COR-L47 (cell line): ENCODE measurements at places on chromosomes 12 and 14.

DNA sequence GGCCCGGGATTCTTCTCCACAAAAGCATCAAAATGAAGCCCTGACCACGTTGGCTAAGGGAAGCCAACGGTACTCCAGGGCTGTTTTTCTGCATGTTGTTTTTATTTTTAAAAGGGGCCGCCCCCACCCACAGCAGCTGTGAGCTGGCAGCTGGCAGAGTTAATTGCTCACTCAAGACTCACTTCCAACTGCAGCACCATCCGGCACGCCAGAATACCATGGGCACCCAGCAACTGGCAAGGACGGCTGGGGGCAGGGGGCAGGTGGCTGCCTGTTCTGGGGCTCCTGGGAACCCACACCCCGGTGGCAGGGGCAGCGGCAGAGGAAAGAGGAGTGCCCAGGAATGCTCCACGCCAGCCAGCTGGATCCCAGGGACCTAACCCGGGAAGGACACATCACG, 44.3 kb downstream of the NCOR2 start:
- peak; percentile 72 for DNase-seq

DNA sequence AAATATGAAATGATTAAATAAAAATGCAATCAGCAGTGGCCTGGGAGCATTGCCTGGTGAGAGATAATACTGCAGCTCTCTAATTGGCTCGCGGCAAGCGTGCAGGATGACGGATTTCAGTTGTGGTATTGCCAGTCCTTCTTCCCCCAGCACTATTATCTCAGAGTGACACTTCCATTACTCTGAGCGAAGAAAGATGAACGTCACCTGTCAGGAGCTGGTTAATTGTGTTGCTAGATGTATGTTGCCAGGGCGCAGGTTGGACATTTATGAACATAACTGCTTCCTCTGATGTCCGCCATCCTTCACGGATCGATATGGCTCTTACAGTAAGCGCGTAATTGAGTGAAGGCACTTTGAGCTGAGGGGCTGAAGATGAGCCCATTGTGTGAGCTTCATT, 374.9 kb downstream of the PDZRN4 start:
- no peak for DNase-seq

- DNase-seq: no peak
Observed at GRCh38 chr12:34595749-34596733, 573.7 kb downstream of the ALG10 start.

GRCh38 chr14:85079842-85080730, 449.9 kb upstream of the FLRT2 start:
- no peak for DNase-seq

- DNase-seq: no peak
Observed at GRCh38 chr12:91179966-91180561, 2.6 kb downstream of the DCN start.

GRCh38 chr14:53002576-53002975, 51.7 kb upstream of the FERMT2 start:
- DNase-seq: no peak

DNA sequence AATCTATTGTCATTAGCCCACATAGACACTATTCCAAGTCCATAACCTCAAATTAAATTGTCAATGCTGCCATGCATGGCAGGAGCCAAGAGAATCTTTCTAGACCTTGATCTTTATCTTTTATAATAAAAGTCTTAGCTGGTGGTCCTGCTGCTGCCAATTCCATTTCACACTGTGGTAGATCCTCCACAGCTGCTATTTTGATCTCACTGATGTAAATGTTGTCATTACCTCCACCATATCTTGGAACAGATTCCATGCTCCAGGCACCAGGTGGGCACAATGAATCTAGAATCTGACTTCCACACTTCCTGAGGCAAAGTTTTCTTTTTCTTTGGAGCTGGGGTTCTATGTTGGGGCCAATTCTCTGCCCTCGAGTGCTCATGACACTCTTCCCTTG, 161.2 kb downstream of the TMTC3 start:
- peak; percentile 48 for DNase-seq

GRCh38 chr14:71070169-71070568, 162.9 kb downstream of the PCNX1 start:
- DNase-seq: no peak

GRCh38 chr14:72061718-72062117, 129.5 kb downstream of the RGS6 start:
- DNase-seq: no peak

DNA sequence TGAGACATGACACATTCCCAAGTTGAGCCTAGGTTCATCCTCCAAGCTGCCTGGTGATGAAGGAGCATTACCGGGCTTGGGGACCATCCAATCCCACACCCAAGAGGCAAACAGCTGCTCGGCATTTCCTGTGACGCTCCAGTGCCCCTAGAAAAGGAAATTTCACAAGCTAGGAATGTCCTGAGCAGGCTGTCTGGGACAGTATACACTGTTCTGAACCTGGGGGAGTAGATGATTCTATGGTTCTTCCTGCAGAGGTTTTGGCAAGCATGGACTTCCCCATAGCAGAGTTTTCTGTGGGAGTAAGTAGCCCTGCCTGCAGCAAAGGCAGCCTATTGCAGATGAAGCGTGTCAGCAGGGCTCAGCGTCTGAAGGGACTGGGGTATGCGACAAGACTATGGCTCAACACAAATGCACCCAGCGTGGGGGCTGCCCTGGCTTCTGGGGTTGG, 47.4 kb upstream of the SRSF5 start:
- DNase-seq: no peak

DNA sequence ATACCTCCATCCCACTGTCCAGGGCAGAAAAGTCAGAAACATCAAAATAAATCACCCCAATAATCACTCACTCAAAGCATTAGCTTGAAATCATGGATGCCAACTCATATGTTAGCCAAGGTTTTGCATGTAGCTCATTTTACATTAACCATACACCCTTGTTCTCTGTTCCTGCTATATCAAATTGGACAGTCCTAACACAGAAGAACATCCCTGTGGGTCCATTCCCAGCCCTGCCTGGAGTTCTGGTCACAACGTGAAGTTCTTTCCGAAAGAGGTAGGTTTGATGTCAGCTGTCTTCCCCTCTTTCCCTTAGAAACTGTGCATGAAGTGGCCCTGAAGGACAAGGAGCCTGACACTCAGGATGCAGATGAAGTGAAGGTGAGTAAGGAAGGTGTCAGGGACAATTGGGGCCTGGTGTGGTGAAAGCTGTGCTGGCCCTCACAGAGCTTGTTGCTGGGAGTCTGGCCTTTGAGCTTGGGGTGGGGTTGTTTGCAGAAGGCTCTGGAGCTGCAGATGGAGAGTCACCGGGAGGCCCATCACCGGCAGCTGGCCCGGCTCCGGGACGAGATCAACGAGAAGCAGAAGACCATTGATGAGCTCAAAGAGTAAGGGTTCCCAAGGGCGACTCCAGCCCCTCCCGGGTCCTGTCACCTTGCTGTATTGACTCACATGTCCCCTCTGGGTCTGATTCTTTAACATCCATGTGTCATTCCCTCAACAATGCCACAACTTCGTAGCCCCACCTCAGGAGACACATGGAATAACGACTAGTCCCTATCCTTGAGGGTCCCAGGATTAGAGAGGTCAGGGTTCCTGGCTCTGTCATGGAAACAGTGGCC, 15.0 kb upstream of the PIP4K2C start:
- no peak for DNase-seq

DNA sequence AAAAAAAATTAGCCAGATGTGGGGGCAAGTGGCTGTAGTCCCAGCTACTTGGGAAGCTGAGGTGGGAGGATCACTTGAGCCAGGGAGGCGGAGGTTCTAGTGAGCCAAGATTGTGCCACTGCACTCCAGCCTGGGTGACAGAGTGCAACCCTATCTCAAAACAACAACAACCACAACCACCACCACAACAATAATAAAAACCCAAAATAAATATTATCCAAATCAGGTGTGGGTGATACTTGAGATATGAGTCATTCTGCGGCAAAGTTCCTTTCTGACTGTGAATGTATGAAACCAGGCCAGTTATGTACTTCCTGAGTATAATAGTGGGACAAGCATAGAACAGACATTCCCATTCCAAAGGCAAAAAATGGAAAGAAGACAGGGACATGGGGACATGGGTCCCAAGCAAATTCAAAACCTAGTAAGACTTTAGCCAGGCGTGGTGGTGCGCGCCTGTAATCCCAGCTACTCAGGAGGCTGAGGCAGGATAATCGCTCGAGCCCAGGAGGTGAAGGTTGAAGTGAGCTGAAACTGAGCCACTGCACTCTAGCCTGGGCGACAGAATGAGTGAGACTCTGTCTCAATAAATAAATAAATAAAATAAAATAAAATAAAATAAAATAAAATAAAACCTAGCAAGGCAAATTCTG, 9.7 kb upstream of the ERC1 start:
- no peak for DNase-seq

DNA sequence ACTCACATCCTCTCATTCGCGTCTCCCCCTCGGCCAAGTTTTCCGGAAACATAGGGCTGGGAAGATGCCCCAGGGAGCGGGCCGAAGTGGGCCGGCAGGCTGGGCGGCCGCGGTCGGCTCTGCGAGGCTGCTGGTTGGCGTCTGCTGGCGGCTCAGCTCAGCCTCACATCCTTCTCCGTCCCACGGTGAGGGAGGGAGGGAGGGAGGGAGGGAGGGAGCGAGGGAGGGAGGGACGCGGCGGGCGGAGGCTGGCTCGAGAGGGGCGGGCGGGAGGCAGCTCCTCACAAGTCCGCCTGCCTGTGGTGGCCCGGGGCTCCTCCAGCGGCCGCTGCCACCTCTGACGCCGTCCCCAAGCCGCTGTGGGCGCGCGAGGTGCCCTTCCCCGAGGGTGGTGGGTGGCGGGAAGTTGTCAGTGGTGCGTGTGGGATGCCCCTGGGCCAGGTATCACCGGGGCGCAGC, 93.8 kb downstream of the RFLNA start:
- DNase-seq: peak; percentile 17

- DNase-seq: no peak
Observed at GRCh38 chr12:78764913-78765312, 99.7 kb upstream of the SYT1 start.

DNA sequence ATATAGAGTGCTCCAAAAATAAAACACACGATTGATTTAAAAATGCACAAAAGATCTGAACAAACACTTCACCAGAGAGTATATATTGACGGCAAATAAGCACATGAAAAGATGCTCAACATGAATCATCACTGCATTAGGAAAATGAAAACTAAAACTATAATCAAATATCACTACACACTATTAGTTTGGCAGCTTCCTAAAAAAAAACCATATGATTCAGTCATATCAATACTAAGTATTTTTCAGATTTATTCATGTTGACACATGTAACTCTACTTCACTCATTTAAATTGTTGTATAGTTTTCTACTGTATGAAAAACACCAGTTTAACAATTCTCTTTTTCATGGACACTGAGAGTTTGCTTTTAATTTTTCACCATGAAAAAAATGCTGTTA, 41.6 kb downstream of the EXOC5 start:
- DNase-seq: no peak

- DNase-seq: no peak
Observed at GRCh38 chr12:70534466-70534865, 102.8 kb downstream of the PTPRB start.

GRCh38 chr12:80979816-80980215, 42.1 kb upstream of the LIN7A start:
- DNase-seq: no peak

- no peak for DNase-seq
Observed at GRCh38 chr14:61898568-61898967, 136.3 kb downstream of the SNAPC1 start.

DNA sequence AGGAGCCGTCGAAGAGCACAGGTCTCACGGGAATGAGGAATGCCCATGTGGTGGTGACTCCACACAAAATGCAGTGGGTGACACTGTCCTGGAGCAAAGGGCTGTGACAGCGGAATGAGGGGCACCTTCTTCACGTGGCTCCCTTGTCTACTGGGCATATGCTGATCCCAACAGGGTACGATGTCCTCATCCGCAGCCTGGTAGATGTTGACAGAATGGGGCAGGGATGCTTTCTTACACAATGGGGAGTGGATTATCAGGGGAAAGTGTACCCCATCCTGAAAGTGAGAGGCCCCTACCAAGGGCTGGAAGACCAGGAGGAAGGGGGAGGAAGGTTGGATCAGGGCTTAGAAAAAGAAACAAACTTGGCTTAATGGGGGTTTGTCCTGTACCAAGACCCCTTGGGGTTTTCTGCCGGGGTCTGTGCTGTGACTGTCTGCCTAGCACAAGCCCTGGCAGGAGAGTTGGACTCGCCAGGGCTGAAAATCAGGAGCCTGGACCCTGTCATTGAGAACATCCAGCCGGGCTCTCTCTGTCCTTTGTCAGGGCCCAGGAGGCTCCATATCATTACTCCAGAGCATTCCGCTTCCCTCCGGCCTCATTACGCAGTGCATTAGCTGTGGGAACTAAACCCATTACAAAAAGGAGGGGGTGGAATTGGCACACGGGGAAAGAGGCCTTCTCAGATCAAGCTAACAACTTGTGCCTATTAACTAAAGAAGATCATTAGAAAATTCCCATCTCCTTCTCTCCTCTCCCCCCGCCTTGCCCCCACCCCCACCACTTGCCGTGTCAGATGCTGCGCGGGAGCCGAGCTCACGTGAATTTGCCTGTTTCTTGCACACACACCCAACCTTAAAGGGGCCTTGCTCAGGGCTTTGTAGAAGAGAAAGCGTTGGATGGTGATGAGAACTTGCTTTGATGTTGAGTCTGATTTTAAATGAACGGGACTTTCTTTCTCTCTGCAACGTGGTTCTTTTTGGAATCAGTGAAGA, 171.8 kb upstream of the PARP11 start:
- no peak for DNase-seq

DNA sequence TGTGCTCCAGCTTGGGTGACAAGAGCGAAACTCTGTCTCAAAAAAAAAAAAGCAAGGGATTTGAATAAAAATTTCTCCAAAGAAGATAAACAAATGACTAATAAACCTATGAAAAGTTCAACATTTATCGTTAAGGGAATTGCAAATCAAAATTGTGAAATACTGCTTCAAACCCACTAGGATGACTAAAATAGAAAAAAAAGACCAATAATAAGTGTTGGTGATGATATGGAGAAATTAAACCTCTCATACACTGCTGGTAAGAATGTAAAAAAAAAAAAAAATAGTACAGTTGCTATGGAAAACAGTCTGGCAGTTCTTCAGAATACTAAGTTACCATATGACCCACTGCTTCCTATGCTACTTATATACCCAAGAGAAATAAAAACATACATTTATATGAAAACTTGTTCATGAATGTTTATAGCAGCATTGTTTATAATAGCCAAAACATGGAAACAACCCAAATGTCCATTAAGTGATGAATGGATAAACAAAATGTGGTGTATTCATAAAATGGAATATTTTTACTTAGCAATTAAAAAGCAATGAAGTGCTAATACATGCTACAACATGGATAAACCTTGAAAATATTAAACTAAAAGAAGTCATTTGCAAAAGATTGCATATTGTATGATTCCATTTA, 39.4 kb upstream of the TMPRSS12 start:
- no peak for DNase-seq

DNA sequence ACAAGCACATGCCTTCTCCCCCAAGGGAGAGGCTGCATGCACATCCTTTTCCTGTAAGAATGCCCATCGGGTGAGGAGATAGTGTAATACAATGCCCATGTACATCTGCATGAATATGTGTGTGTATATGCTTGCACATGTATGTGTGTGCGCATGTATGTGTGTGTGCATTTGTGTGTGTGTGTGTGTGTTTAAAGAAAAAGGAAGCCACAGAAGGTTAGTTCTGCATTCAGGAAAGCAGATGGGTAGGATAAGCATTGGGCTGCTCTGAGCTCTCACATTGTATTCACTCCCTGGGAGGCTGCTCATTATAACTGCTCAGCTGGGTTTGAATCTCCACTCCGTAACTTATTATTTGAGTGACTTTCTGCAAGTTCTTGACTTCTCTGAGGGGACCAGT, 74.3 kb downstream of the GALNT8 start:
- DNase-seq: no peak
